ENCODE measurements at places on chromosomes 13 and 19.

DNA sequence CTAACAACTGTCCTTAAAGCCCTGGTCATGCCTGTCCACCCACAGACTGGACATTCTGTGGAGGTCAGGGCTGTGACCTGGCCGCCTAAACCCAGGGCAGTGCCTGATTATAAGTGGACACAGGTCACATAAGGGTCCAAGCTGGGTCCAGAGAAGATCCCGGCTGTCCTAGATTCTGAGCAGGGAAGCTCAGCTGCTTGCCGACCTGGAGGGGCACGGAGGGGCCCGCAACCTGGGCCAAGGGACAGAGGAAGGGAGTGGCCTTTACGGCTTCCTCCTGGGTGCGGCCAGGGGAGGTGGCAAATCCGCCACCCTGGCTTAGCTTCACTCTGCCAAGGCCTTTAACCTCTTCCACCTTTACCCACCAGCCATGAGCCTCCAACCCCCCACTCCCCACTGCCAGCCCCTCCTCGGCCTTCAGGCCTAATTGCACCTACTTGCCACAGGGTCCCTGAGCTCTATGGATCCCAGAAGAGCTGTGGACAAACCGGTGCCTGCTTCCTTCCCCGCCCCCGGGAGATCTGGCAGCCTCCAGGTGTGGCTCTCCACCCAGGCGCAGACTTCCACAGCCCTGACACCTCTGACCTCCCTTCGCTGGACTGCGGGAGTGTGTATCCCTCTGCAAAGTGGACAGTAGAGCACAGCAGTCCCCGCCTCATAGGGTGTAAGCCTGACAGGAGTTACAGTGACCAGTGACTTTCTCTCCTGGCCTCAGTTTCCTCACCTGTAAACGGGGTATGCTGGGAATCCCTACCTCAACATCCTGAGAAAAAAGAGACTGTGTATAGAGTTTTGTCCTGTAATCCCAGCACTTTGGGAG lies 1.7 kb downstream of the CD320 start:
- DNase-seq: no peak

GRCh38 chr19:46718157-46718933 lies 1.4 kb upstream of the PRKD2 start:
- DNase-seq: no peak

DNA sequence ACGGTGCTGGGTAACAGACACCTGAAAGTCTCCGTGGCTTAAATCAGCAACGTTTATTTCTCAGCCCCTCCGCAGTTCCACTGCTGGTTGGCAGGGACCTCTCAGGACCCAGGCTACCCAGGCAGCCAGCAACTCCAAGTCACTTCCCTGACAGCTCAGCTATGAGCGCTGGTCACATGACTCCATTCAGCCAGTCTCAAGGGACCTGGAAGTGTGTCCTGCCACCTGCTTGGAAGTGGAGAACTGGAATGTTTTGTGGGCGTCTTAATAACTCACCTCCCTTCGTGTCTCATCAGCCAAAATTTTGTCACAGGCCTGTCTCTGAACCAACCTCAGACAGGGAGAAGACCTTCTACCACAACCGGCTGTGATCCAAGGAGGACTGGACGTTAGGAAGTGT lies 72.8 kb downstream of the DPF1 start:
- DNase-seq: no peak

DNA sequence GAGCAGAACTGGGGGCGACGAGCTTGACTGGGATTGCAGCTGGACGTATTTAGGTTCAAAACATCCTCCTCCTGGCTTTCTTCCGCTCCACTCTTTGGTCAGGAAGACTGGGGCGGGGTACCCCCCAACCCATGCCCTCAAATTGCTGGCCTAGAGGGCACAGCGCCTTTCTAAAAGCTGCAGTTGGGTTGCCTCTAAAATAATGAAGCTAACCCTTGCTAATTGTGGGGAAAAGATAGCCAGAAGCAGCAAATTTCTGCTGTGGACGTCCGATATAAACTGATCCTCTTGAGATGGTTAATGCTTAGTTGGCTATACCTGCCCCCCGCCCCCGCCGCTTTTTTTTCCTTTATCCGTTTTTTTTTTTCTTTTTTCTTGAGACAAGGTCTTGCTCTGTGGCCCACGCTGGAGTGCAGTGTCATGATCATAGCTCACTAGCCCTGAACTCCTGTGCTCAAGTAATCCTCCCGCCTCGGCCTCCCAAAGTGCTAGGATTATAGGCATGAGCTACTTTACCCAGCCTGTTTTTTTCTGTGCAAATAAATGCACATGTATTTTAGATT lies 754 bp upstream of the CHERP start:
- DNase-seq: no peak

DNA sequence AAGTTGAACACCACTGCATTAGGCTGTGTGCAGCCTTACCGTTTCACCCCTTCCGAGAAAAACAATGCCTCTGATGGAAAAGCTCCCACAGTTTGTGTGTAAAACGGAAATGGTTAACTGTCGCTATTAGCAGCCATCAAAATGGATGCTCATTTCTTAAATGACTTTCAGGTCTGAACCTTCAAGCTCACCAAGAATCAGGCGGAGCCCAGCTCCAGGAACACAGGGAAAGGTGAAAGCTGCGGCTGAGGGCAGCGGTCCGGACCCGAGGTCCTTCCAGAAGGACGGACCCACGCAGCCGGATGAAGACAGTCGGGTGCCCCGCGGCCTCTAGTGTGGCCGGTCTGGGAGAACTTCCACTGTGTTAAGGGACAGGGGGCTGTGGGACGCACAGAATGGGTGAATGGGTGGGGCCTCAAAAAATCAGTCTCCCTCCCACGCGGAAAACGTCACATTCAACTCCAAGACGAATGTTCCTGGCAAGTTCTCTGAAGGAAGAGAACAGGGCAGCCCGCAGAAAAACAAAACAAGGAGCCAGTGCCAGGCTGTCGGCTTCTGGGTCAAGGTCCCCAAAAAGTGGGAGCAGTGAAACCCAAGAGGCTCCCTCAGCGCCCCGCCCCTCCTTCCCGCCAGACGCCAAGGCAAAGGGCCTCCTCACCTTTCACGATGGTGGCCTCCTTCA lies 4.9 kb downstream of the IRS2 start:
- DNase-seq: no peak

DNA sequence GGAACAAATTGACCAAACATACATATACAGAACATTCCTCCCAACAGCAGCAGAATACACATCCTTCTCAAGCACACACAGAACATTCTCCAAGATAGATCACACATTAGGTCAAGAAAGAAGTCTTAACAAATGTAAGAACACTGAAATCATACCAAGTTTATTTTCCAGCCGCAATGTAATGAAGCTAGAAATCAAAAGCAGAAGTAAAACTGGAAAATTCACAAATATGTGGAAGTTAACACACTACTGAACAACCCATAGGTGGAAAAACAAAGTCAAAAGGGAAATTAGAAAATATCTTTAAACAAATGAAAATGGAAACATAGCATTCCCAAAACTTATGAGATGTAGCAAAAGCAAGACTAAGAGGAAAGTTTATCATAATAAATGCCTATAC lies 692.6 kb downstream of the DIAPH3 start:
- DNase-seq: no peak

GRCh38 chr13:27359199-27359821 lies 65.1 kb upstream of the GTF3A start:
- peak; percentile 46 for DNase-seq

- no peak for DNase-seq
These were observed 2.1 kb upstream of the CPB2 start for GRCh38 chr13:46106839-46107371.

- DNase-seq: no peak
These were observed 8.8 kb upstream of the IGFL4 start for GRCh38 chr19:46049597-46049996.

DNA sequence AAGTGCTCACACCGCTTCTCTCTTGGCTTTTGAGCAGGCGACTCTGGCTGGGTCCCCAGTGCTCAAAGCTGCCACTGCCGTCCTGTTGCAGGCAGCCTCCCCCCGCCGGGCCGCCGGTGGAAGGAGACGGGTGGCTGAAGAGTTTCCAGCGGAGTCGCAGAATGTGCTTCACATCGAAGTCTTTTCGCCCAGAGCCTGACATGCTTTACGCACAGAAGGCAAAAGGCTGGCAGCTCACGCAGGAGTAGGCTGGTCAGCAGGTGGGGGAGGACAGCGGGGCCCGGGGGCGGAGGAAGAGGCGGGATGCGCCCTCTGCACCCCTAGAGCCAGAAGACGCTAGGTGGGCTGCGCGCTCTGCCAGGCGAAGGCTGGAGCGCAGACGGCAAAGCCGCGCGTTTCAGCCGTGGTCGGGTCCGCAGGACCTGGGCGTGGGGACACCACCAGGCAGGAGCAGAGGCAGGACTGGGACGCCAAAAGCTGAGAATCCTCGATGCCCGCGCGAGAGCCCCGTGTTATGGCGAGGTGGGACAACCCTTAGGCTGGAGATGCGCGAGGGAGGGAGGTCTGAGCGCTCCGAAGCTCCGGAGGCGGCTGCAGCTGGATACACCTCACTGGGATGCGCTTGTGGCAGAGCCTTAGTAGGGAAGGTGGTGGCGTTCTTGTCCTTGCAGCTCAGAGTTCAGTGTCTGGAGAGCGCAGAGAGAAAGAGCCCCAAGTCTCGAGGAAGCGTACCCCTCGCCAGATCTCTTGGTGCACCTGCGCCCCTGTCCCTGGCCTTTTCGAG lies at the start of gene ATXN8OS:
Gene ATXN8OS, plus strand, starts transcription at position 329 of the 784 bp plus-strand sequence.
- no peak for DNase-seq

DNA sequence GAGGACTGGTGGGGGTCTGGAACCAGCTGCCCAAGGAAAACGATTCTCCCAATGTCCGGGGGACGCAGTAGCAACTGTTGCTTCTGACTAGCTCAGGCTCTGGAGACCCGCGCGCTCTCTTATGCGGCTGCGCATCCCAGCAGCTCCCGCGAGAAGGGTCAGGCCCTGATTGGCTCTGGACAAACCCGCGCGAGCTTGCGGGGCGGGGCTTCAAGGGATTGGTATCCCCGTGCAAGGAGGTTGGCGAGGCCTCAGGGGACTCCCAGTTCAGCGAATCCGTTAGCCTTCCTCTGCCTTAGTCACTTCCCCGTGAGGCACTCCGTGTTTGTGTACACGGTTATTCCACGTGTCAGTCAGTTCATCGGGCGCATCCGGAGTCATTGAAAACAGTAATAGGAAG lies 20.2 kb downstream of the SIGLECL1 start:
- no peak for DNase-seq

- no peak for DNase-seq
These were observed 327.5 kb upstream of the DACH1 start for GRCh38 chr13:72194523-72194922.

- DNase-seq: peak; percentile 46
These were observed 34.4 kb downstream of the GSX1 start for GRCh38 chr13:27826379-27827353.

Measured in stimulated activated CD4-positive, alpha-beta T cell treated with anti-CD3 and anti-CD28 coated beads, TNF-alpha, amount 100 ng/mL, for 48 hours (primary cell).